Liver (tissue), 10 donors: ENCODE measurements at places on chromosomes 12 and 14.

DNA sequence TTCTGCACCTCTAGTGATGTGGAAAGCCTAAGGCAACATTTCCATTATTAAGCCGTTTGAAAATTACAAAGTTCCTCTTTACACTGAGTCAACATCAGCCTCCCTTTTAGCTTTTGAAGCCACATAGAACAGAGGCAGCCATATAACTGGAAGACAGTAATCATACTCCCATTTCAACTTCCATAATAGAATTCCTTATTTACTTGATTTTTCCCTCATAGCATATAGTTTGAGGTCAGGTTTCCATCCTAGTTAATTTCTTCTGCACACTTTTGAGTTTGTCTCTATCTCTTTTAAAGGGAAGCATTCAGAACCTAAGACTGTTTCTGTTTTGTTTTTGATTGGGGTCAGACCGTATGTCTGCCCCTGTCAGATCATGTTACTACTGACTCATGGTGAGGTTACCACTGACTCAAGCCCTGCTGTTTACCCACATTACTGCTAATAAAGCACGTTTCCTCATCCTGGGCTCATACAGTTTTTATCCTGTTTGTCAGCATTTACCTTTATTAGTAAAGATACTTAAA, 161.0 kb downstream of the SLC38A4 start:
- DNase-seq = no peak

- no peak for DNase-seq
Observed at GRCh38 chr12:100329800-100330199, 27.1 kb upstream of the SLC17A8 start.

DNA sequence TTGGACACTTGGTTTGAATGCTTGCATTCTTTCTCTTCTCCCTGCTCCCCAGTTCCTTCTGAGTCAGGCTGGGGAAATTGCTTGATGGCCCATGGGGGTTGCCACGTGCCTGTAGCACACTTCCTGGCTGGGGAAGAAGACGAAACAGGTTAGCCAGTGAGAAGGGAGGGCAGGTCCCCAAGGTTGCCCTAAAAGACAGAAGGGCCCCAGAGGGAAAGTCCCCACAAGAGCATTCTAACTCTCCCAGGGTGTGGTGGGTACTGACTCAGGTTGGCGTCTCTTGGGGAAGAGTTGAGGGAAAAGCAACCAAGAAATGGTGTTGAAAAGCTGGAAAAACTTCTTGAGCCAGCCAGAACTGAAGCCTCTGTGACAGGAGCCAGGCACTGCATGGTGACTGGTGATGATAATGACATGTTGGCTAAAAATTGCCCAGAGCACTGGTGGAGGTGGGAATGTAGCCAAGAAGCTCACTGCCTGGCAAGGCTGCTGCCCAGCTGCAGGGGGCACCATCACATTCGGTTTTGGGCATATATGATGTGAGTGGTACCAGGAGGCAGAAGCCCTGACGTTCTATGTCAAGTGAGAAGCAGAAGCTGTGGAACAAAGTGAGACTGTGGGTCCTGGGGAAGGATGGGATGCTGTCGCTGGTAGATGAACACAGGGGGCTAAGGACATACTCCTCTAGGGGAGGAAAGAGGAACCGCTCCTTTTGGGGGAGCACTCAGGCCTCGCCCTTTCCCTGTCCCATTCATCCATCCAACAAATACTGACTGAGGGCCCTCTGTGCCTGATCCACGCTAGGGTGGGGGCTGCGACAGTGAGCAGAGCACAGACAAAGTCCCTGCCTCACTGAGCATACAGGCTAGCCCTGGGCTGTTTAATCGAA, 8.1 kb upstream of the RABGGTA start:
- DNase-seq = no peak

DNA sequence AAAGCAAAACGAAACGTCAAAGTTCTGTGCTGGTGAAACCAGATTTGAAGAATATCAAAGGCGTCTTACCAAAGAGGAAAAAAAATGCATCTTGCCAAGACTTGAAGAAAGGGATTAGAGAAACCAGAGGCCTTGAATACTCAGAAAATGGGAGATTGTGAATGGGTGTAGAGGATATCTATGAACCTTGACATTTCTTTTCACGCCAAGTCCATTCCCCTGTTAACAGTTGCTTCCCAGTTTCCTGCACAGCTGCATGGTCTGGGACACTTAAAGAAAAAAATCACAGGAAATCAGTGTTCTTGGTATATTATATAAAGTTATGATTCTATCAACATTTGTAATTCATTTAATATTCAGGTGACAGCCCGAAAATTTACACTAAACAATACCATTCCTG, 1.4 kb upstream of the GTF2A1 start:
- DNase-seq = no peak
